Spinal cord (tissue), 10 donors: ENCODE measurements at places on chromosomes 4 and X. TPM values are rescaled to one million over a fixed set of nuclear protein-coding genes. Genes with fewer than 3 reads are reported as not detected.

GRCh38 chrX:76971393-76972376 is 475.5 kb upstream of the FGF16 start:
- DNase-seq = no peak

GRCh38 chr4:141705048-141705746 is 68.8 kb downstream of the IL15 start:
- DNase-seq = no peak

The FBXW7 gene
- total RNA-seq = 129 TPM

The DHRSX gene
- 21.2 TPM for total RNA-seq
